Fibroblast of skin of abdomen (primary cell): ENCODE measurements at places on chromosomes 1 and 21.

GRCh38 chr21:35824136-35824535 lies 236.2 kb downstream of the SETD4 start:
- peak; percentile 52 for DNase-seq

GRCh38 chr1:151616505-151616849 lies 4.6 kb downstream of the SNX27 start:
- no peak for DNase-seq

GRCh38 chr1:222728746-222729145 lies 8.3 kb upstream of the FAM177B start:
- DNase-seq: no peak

DNA sequence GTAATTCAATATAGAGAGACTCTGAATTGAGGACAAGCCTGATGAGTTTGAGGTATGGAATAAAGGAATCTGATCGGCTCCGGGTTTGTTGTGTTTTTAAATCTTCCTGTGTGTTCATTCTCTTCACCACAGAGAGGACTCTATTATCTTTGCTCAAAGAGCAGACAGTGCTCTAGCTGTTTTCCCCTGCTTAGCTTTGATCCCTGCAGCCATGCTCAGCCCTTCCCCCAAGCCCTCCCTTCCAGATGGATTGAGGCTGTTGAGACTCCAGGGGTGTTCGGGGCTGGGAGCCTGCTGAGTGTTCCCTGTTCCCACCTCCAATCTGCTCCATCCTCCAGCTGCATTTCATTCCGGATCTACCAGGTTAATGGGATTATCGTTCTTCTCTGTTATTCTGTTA lies 74.2 kb upstream of the CXADR start:
- no peak for DNase-seq

GRCh38 chr1:169696273-169697100 lies 14.9 kb downstream of the SELL start:
- DNase-seq: no peak

DNA sequence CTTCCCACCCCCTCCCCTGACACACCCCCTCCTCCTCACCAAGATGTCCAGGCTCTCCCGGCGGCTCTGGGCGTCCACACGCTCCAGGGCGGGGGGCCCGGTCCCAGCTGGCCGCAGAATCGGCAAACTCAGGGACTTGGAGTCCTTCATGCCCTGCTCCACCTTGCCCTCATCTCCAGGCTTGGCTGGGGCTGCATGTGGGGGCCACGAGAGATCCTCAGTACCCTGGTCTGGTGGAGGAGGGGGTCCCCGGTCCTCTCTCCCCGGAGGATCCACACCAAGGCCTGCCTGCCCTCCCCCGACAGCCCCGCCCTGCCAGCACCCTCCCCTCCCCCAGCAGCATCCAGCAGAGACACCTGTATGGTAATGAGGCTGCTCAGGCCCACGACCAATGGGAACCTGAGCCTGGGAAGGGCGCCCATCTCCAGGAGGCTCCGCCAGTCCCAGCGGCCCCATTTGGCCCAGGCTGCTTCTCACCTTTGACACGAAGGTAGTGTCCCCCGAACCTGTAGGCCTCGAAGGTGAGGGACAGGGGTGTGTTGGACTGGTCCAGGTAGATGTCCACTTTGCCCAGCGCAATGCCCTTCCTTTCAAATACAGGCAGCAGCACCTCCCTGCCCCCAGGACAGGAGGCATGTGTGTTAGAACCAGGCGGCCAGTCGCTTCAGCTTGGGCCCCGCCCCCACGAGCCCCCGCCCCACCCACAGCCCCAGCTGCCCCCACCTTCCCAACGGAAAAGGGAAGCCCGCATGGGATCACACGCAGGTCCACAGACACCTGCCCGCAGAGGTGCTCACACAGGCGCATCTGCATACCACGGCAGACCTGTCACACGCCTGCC lies 8.2 kb upstream of the TNFRSF25 start:
- DNase-seq: no peak

- no peak for DNase-seq
These were observed 107.2 kb downstream of the PRDM2 start for GRCh38 chr1:13807209-13807608.

DNA sequence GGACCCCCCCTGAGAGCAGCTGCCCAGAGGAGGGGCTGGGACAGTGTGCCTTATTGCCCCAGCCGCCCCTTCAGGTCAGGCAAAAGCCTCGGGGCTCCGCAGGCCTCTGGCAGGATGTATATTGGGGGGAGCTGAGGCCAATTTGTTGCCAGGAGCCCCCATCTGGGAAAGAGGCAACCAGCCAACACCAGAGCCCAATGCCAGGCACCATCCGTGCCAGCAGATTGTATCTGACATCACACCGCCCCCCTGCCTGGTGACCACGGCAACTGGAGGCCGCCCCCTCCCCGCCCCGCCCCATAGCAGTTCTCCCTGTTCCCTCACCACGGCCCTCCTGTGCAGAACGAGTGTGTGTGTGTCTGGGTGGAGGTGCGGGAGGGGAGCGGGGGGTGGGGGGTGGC lies 3.6 kb upstream of the PLEKHG5 start:
- DNase-seq: no peak

DNA sequence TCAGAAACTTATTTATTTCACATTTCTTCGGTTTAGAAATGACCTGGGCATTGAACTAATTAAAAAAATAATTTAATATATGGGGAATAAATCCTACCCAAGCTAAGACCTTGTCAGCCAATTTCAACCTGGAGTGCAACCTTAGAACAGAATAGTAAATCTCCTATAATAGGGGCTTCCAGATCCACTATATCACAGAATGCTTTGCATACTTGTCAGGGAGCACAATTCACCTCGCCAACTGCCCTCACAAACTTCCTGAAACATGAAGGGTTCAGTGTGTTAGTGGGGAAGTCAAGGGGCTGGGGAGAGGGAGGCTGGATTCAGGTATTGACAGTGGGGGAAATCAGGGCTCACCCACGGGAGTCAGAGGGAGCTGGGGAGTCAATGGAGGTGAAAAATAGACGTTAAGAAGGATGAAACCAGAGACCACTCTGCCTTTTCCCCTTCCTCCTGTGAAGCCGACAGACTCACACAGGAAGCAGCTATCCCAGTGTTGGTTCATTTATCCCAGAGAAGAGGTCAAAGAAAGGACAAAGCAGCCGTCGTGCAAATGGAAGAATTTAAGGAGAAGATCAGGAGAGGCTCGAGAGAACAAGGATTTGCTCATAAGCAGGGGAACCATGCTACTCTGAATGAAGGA lies 453.3 kb downstream of the NUF2 start:
- peak; percentile 25 for DNase-seq

DNA sequence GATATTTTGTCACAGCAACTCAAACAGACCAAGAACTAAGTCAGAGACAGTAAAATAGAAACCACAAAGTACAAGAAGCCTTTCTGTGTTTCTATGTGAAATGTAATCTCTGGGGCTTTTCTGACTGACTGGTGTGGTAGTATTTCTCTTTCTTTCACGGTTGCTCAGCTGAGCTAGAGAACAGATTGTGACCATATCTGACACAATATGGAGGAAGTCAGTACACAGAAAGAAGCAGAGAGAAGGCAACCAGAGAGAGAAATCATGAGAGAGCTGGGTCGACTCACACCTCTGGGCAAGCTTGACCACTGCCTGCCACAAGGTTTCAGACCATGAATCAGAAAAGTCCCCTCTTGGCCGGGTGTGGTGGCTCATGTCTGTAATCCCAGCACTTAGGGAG lies 208.9 kb upstream of the GREM2 start:
- DNase-seq: no peak

- no peak for DNase-seq
These were observed 737 bp upstream of the SMAP2 start for GRCh38 chr1:40372658-40373322.

GRCh38 chr1:93827633-93828366 lies 51.2 kb downstream of the DNTTIP2 start:
- DNase-seq: peak; percentile 69

GRCh38 chr21:42809171-42809570 lies 70.2 kb downstream of the WDR4 start:
- DNase-seq: no peak

GRCh38 chr1:42258218-42258617 lies 76.8 kb downstream of the FOXJ3 start:
- DNase-seq: no peak

DNA sequence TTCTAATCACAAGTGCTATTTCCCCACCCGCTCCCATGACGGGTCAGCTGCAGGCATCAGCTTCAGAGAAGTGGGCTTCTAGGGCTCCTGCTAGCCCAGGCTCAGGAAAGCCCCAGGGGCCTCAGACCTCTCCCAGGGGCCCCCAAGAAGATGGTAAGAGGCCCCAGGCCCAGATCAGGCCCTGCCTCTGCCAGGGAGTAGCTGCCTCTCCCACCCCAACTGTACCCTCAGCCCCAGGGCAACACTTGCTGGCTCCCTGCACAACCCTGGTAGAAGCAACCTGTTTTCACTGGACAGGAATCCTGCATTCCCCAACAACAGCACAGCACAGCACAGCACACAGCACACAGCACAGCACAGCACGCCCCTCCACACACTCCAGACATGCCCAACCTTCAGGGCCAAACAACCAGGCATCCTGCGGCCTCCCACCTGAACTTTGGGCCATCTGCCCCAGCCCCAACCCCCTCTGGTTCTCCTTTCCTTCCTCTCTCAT lies 6.5 kb downstream of the BLACAT1 start:
- DNase-seq: no peak

DNA sequence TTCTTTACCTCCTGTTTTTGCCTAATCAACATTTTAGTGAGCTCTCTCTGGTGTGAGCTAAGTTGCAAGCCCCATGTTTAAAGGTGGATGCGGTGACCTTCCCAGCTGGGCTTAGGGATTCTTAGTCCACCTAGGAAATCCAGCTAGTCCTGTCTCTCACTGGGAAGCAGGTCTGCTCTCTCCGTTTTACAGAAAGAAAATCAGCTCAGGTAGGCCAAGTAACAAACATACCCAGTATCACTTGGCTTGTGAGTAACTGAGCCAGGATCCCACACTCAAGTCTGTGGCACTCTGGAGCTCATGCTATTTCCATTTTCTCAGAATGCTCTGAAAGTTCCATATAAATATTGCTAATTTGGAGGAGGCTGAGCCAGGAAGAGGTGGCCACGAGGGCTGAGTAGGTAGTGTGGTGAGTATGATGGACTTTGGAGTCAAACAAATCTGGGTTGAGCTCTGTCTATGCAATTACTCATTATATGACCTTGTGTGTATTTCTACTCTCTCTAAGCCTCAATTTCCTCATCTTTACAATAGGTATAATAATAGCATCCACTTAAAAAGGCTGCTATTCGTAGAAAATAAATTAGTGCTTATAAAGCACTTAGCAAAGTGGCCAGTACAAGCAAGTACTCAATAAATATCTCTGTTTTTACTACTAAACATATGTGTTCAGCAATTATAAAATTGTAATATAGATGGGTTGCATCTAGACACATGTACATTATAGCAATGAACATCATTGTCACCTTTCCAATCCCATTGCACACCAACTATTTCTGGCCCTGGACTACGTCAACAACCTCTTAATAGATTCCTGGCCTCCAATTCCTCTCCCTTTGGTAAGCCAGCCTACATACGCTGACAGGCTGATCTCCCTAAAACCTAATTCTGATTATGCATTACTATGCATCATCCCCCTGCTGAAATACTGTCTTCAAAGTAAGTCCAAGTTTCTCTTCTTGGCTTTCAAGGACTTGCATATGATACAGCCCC lies 32.7 kb upstream of the DHCR24 start:
- DNase-seq: no peak

DNA sequence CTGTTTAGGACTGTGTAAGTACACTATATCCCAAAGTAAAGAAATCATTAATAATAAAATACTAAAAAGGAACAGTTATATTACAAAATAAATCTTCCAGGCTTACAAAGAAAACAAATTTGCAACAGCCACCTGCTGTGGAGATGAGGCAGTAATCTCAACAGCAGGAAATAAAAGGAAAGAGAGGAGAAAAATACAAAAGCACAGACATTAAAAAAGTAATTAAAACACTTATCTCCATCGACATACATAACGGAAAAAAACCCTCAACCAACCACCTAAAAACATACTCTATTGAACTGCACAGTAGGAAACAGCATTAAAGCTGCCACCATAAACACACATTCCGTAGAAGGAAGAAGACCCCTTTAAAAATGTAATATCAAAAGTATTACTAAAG lies 317.6 kb downstream of the DPYD start:
- DNase-seq: no peak

DNA sequence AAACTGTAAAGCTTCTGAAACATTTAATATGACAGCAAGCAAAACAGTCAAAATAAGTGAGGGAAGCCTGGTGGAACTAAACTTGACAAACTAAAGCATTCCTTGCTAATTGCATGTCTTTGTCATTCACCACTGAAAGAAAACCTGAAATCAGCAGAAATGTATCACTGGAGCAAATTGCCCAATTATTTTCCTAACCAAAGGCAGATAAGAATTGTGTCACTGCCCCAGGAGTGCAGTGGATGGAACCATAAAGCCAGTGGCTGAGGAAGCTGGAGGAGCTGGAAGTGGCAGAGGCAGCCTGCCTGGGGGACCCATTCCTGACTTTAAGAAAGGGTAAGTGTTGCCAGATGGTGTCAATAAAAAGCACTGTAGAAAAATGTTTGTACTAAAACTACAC lies 2.7 kb upstream of the SLC30A10 start:
- DNase-seq: no peak

DNA sequence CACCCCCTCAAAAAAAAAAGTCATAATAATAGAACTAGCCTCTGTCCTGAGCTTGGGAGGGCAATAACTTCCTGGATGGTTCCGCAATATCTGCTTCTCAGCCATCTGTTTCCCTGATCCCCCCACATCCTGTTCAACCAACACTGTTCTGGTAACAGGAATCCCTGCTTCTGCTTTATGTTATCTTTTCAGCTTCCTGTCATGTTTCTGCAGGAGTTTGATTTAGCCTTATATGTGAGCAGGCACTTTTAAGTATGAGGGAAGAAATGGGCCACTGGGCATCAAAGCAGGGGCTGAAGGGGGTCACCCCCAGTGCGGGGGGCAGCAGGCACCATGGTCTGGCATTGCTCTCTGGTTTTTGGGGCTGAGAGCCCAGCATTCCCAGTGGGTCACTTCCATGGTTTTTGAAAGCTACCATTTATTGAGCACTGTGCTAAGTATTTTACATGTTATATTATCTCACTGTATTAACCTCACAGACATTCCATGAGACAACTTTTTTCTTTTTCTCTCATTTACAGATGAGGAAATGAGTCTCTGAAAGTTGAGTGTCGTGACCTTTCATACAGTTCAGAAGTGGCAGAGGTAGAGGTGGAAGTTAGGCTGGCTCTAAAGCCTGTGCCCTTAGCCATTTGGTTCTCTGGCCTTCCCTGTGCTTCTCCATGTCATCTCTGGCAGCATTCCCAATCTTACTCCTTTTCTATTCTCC lies 61.9 kb downstream of the DNTTIP2 start:
- peak; percentile 81 for DNase-seq
